ENCODE measurements at places on chromosomes 2 and 18.

GRCh38 chr2:152363936-152364335, 29.0 kb downstream of the FMNL2 start:
- peak; percentile 86 for DNase-seq

- DNase-seq = no peak
Measured at GRCh38 chr2:30268296-30268871, 37.0 kb downstream of the LBH start.

- DNase-seq = no peak
Measured at GRCh38 chr2:240405684-240406313, 29.7 kb upstream of the GPC1 start.

GRCh38 chr18:58691256-58691655, 20.0 kb downstream of the MALT1 start:
- no peak for DNase-seq

GRCh38 chr2:158600155-158600802, 143.5 kb downstream of the PKP4 start:
- peak; percentile 88 for DNase-seq

GRCh38 chr2:237858294-237859081, 935 bp upstream of the RAMP1 start:
- DNase-seq = peak; percentile 76

DNA sequence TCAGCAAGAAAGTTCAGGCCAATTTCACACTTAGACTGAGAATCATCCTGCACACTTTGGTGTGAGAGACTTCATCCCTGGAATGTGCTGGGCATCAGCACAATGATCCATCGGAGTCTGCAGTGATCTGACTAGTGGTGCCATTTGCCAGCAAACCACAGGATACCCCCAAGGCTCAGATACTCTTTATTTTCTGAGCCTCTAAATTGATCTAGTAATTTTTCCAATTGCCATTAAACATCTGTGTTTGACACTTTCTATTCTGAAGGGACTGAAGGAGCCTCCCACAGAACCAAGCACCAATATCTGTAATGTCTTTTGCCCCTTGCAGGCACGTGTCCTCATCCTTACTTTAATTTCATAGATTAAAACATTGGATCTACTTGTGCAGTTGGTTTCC, 485.3 kb upstream of the SMIM21 start:
- DNase-seq = no peak

DNA sequence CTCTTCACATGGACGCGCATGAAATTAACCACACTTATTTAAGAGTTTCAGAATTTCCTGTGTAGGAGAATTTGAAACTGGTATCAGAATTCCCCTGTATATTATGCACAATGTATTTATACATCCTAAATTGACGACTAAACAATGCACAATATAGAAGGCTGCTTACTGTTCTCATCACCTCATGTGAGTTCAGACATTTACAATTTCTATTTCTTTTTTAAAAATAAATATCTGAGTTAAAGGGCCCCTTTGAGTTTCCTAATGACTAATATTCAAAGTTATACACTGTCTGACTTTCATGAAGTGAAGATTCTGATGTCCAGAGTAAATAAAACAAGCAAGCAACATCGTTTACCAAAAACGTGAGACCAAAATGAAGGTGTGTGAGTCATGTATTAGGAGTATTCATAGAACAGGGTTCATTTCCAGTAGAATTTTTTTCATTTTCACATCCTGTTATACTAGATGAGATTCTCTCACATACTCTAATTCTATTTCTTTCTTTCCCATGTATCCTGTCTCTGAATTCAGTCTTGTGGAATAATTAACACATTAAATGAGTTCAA, 406.2 kb downstream of the NUP35 start:
- no peak for DNase-seq

DNA sequence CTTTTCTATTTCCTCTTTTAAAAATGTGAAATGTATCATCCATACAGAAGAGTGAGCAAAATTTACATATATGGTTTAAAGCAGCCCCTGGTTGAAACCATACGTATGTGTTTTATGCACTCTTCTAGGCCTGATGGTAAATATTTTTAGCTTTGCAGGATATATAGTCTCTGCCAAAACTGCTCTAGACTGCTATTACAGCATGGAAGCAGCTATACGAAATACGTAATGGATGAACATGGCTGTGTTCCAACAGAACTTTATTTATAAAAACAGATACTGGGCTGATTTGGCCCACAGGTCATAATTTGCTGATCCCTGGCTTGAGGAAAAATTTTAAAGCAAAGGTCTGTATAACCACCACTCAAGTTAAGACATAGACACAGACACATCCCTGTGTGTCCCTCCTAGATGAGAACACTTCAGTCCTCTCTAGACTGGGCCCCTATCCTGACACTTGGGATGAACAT, 42.5 kb upstream of the ATP8B1 start:
- no peak for DNase-seq

- no peak for DNase-seq
Measured at GRCh38 chr2:137708311-137708710, 256.0 kb upstream of the HNMT start.

DNA sequence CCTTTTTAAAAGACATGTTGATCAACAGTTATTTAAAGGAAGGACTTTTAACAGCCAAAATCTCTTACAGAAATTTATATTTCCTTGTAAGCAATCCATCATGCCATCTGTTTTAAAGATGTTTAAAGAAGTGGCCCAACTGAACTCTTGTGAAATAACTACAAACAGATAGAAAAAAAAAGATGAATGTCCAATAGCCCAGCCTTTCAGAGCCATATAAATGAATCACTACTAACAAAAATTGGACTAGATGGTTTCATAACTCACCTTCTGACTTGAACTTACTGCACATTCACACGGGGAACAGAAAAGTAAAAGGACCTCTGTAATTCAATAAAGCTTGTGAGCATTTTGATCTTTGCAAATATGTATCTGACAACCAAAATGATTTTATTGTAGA, 319.0 kb upstream of the CHAC2 start:
- no peak for DNase-seq

GRCh38 chr2:169819106-169819505, 5.6 kb downstream of the METTL5 start:
- no peak for DNase-seq

DNA sequence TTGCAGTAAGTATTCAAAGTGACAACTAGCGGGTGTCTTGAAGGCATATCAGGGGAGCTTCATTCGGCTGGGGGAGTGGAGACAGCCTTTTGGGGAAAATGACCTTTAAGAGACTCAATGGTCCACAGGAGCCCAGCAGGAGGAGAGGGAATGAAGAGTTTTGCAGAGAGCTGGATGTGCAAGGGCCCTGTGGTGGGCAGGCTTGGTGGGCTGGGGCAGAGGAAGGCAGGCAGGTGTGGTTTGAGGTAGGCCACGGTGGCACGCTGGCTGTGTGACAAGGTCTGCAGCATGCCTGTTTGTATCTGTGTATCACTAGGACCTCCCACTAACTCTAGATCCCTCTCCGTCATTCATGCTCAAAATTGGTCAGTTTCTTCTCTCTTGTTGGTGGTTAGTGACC, 53.7 kb downstream of the CD8B2 start:
- DNase-seq = no peak

DNA sequence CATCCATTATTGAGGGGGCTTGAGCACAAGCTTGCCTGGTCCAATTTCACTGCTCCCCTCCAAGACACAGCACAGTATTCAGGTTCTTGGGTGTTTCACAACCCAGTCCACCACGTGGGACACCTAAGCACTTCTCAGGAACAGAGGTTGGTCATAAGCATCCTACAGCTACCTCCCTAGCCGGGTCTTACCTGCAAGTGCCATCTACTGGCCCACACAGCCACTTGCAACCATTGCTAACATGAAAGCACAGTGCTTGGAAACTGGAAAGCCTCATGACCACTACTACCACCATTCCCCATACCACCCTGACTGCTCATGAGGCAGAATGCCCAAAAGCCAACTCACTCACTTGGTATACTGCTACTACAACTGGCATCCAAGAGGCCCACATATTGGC, 105.7 kb upstream of the RPRM start:
- DNase-seq = no peak

- DNase-seq = no peak
Measured at GRCh38 chr2:27828305-27828704, 56.8 kb downstream of the MRPL33 start.

- no peak for DNase-seq
Measured at GRCh38 chr18:37272226-37272625, 293.4 kb downstream of the CELF4 start.

GRCh38 chr2:189441709-189442074, 418 bp downstream of the WDR75 start:
- DNase-seq = no peak

GRCh38 chr2:144520756-144521487, 1.0 kb upstream of the ZEB2 start:
- peak; percentile 65 for DNase-seq
